ENCODE measurements at places on chromosomes 6 and 20.

GRCh38 chr20:914727-915498, 1.2 kb downstream of the ANGPT4 start:
- no peak for DNase-seq

DNA sequence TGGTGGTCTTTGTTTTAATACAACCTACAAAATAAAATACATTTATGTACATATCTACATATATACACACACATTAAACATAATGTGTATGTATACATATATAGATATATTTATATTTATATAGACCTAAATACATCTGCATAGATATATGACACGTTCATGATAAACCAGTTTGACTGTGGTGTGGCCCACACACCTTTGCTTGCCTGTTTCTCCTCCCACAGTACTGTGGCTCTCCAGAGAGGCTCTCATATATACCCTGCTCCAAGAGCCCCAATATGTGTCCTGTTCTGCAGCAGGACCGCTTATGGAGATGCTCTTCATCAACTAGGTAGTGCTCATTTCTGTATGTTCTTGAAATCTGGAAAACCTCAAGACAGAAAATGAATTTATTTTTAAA, 207.0 kb downstream of the KCNQ5 start:
- DNase-seq = no peak

DNA sequence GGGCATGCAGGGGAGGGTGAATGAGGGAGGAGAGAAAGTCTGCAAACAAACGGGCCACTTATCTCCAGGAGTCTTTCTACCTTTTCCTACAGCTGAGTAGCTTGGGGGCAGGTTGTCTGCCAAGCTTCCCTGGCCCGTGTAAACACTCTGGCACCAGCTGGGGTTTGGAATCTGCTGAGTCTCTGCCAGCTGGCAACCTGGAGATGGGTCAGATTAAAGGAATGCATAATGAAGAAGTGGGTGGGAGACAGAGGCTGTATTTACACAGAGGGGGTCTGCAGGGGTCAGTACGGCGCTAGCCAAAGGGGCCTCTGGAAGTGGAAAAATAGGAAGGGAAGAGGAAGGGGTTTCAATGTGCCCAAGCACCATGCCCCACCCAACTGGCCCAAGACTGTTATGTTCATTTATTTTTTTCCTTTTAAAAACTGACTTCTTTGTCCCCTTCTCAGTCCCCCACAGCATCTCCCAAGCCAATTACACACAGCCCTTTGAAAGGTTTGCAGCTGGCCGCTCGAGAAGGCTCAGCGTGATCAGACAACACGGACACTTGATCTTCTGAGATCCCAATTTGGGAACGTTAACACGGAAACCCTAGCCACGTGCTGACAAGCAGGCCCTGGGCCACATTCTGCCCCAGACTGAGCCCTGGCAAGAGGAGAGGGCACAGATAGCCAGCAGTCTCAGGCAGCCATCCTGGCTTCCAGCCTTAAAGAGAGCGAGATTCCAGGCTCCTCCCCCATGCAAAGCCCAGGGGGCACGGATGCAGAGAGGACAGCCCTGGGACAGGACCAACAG, 25.2 kb downstream of the TRAM2 start:
- DNase-seq = no peak

- DNase-seq = no peak
Measured at GRCh38 chr6:73747289-73747688, 51.3 kb downstream of the CD109 start.

GRCh38 chr6:16265351-16266341, 27.3 kb downstream of the GMPR start:
- DNase-seq = no peak

DNA sequence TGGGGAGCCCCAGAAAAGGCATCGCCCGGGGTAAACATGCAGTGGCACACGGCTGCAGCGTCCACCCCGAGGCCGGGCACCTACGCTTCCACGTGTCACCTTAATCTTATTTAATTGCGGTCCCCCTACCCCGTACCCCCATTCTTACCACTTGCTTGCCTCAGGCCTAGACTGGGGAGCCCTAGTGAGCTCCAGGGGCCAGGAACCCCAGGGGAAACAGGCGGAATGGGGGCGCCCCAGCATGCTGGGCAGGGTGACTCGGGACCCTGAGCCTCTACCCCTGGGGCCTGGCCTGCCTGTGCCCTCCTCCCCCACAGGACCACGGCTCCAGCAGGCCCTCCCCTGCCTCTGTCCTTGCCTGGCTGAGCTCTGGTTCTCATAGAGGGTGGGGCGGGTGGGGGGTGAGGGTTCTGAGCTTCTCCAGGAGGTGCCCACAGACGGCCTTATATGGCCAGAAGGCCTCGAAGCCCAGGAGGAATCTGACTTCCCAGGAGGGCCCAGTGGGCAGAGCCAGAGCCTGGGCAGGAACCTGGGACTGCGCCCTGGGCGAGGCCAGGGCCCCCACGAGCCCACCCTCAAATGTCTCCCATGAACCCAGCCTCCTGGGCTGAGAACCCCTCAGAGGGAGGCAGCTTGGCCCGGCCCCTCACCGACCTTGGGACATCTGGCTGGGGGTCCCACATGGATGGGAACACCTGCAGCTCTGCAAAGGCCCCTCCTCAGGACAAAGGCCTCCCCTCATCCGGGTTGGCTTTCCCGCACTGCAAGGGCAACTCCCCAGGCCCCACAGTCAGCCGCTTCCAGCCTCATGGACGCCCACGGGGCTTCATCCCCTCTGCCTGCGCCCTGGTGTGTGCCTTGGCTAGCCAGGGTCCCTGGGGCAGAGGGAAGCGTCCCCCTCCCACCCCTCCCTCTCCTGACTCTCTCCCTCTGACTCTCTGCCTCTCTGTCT, 5.2 kb upstream of the LAMA5 start:
- no peak for DNase-seq

DNA sequence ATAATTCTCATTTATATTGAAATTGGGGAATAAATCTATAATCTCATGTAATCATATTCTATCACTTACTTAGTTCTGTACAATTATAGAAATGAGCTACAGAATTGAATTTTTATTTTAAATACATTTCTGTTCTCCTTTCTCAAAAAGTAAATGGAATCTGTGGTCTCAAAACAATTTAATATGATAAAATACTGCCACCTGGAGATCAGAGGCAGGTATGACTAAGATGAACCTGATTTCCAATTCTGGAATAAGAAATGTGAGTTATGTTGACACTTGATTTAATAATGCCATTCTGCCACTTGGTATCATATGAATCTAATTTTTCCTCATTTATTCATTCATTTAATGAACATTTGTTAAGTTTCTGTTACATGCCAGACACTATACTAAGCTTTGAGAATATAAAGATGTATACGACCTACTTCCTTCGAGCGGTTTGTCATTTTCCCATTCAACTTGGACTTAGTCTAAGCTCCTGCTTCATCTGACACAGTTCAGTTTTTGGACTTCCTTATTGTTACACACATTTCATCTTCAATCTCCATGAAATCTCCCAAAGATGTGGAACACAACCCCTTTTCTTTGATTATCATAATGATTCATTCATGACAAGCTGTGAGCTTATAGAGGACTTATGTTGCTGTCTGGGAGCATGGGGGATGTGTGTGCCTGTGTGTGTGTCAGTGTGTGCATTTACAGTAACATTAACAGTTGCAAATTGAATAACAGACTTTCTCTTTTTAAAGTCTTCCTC, 7.5 kb upstream of the CCDC28A start:
- no peak for DNase-seq

- DNase-seq = no peak
Measured at GRCh38 chr6:33286946-33287914, 1.8 kb downstream of the WDR46 start.

- no peak for DNase-seq
Measured at GRCh38 chr6:35388772-35389352, 46.5 kb downstream of the PPARD start.

- DNase-seq = no peak
Measured at GRCh38 chr6:54085047-54085446, 26.2 kb upstream of the MLIP start.

- no peak for DNase-seq
Measured at GRCh38 chr20:18802012-18802634, 11.5 kb upstream of the SCP2D1 start.

GRCh38 chr20:36313476-36313875, 7.3 kb downstream of the DLGAP4 start:
- no peak for DNase-seq

GRCh38 chr6:152682141-152682540, 15.6 kb upstream of the MYCT1 start:
- no peak for DNase-seq

DNA sequence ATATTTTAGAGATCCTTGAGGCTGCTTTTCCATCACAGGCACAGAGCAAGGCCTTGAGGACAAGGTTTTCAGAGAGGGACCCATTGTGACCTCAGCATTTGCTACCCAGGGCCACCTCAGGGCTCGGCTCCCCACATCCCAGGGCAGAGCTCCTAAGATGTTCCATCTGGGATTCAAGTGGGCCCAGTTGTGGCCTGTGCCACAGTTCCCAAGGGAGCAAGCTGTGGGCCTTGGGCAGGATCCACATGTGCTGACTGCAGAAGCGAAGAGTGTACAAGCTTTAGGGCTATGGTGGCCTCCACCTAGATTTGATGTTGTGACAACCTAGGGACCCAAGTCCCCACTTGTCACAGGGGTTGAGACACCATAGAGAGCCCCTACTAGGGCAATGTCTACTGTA, 608.1 kb downstream of the HACE1 start:
- DNase-seq = no peak

- peak; percentile 5 for DNase-seq
Measured at GRCh38 chr20:41095110-41095969, 42.0 kb upstream of the PLCG1 start.

GRCh38 chr6:37698264-37699137, 818 bp upstream of the MDGA1 start:
- peak; percentile 40 for DNase-seq

- no peak for DNase-seq
Measured at GRCh38 chr6:170524172-170524502, 29.0 kb downstream of the PSMB1 start.

DNA sequence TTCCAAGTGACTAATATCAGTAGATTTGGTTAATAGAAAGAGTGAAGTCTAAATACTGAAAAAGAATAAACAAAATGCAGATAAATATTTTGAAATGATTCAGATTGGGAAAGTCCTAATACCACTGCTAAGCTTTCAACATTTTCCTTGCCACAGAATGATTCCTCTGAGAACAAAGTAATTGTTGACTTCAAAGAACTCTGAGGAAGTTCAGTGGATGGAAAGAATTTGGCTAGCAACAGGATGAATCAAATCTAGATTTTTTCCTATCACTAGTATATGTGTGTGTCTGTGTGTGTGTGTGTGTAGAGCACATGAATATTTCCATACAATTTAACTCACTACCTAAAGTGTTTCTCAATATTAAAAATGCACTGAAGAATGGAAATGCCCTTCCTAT, 107.9 kb upstream of the PREP start:
- no peak for DNase-seq

DNA sequence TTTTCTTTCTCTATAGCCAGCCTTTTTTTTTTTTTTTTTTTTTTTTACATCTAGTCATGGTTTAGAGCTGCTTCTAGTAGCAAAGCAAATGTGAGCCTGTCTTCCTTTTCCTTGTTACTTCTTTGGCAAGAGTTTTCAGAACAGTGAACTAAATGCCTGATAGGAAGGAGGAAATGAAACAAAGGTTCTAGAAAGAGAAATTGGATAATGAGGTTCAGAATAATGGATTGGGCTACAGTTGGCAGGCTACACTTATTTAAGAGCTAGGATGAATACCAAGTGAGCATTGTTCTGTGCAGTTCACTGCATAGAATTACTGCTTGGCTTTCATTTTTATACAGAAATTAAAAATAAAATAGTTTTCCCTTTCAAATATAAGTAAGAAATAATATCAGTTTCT, 78.6 kb downstream of the HIVEP1 start:
- DNase-seq = no peak

GRCh38 chr6:144144996-144145395, 5.3 kb upstream of the STX11 start:
- no peak for DNase-seq

DNA sequence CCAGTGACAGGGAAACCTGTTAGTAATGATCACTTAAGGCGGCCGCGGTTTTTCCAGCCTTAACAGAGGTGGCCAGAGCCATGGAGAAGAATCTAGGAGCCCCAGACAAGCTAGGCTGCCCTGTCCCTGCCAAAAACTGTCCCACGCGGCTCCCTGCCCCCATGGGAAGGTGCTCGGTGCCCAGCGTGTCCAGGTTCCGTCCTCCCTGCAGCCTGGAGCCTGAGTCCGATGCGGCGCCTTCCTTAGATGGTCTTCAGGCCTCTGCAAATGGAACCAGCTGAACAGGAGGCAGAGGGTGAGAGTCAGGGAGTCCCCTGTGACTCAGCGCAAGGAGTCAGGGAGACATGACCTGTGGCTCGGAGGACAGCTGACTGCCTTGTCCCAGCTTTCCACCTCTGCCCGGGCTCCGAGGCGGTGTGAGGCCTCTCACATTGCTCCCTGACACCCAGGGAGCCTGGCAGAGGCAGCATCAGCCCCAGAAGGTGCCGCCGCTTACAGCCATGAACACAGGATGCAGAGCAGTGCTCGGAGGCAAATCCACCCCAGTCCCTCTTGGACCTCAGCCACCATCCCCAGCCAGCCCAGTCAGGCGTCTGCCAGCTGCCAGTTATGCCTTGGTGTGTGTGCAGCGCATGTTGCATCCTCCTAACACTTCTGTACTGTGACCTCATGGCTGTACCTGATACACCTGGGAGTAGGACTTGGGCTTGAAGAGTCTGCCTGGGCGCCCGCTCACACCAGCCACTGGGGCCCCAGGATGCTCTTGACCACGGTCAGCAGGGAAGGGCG, 377.7 kb downstream of the CDH4 start:
- DNase-seq = no peak

DNA sequence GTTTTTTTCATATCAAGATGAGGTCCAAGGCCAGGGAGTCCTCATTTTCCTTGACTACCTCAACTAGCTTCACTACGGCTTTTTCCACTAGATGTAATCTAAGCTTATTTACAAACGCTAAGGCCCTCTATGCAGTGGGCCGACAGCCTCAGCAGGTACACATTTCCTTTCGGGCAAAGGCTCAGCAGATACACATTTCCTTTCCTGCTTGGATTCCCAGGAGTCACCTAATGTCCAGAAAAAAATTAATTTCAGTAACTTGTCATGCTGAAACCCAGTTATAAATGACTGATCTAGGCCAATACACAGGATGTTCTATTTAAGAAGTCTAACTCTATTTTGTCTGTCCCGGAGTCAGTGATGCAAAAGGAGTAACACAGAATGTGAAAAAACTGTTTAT, 7.2 kb upstream of the KIAA0408 start:
- DNase-seq = no peak

DNA sequence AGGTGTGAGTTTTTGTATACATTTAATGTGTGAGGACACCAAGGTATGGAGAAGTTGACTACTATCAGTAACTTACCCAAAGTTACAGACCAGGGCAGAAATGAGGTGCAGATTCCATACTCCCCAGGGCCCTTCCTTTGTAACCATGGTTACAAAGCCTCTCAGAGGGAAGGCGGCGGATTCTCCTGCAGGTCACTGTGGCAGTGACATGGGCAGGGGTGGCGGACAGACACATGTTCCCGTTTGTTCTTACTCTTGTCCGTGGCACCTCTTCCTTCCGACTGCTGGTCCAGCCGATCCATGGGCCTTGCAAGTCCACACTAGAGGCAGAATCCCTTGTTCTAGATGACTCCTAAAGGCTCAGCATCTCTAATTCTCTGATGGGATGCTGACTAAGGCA, 43.0 kb downstream of the PDYN start:
- no peak for DNase-seq

GRCh38 chr20:41086402-41087324, 50.7 kb upstream of the PLCG1 start:
- DNase-seq = no peak
